ENCODE measurements at places on chromosomes 3 and 15.

- no peak for DNase-seq
Observed at GRCh38 chr3:3665961-3666640, 133.1 kb upstream of the LRRN1 start.

DNA sequence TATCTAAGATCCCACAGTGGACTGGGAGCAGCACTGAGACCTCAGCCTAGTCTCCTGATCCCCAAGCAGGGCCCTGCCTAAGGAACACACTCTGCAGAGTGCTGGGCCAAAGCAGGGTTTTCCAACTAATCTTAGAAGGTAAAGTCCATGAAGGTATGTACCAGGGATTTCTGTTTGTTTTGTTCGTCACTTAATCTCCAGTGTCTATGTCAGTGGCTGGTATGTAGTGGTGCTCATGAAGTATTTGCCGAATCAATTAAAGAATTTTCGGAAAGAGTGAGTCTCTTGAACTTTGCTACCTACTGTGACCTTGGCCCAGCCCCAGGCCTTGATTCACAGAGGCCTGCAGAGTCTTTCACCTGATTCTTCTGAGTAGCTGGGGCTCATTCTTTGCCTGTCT is 1.7 kb downstream of the DUOX1 start:
- no peak for DNase-seq

GRCh38 chr15:63052961-63053698 is 10.6 kb downstream of the TPM1 start:
- DNase-seq: no peak

DNA sequence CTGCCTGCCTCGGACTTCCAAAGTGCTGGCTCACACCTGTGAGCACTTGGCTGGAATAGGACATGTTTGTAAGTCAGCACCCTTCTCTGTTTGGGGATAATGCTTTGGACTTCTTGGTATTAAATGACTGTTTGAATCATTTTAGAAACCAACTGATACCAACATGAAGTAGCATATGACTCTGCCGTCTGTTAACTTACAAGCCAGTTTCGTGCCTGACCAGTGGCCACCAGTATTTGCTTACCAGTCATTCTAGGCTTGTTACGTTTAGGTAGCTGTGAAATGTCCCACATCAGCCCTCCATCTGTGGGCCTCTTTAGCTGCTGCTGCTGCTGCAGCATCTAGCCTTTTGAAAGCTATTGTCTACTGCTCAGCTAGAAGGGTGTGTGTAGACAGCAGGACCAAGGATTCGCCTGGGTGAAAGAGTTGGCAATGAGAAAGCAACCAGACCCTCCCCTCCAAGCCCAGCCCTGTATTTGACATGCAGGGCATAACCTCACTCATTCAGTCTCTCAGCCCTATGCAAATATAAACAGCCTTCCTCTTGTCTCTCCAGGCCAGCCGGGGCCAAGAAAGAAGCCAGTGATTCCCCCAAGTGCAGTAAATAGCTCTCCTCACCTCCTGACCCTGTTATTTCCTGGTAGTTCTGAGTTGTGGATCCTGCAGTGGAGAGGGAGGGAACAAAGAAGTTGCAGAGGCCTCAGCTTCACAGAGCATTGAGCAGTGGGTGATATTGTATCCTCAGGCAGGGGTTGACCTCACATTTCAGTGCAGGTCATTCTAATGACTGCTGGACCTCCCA is 51.0 kb downstream of the NKIRAS1 start:
- no peak for DNase-seq

DNA sequence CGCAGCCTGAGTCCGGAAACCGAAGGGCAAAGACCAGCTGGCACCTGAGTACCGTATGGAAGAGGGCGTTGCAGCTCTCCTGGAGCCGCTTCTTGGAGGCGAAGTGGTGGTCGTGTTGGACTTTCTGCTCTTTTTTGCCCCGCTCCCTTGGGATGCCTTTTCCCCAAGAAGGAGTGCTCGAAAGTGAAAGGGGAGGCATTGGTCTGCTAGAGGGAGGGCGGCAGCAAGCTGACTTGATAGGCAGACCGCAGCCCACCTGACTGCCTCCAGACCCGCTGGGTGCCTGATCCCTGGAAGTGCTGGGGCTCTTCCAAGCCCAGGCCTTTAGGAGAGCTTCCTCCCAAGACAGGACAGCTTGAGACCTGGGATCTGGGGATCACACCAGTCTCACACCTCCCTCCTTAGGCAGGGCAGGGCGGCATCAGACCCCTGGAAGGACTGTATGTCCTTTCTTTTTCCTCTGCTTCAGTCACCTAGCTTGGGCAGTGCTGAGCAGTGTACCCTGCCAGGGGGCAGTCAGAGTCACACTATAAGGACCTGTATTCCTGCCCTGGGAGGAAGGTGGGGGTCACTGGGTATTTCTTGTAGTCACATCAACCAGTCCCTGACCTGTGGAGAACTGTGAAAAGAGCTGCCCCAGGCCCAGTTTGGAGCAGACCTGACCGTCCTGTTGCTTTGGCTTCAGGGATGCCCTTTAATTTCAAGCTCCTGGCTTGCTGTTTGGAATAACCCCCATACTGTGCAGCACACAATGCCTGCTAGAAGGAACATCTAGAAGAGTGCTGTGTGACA is 2.1 kb downstream of the ACVR2B start:
- no peak for DNase-seq

DNA sequence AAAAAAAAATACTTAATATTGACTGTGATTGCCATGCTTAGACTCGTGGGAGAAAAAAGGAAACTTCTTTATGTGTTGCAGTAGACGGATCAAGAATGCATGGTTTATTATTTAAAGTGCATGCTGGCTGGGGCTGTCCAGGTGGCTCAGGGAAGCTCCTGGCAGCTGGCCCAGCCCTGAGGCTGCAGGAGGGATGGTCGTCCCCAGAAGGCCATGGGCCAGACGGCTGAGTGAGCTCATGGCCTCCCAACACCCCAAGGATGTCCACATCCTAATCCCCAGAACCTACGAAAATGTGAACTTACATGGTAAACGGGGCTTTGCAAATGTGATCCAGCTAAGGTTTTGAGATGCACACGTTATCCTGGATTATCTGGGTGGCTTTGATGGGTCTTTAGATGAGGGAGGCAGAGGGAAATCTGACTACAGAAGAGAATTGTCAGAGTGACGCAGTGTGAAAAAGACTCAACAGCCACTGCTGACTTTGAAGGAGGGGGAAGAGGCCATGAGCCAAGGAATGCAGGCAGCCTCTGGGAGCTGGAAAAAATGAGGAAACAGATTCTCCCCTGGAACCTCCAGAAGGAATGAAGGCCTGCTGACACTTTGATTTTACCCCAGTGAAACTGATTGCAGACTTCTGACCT is 29.8 kb downstream of the ADAMTS17 start:
- DNase-seq: no peak

DNA sequence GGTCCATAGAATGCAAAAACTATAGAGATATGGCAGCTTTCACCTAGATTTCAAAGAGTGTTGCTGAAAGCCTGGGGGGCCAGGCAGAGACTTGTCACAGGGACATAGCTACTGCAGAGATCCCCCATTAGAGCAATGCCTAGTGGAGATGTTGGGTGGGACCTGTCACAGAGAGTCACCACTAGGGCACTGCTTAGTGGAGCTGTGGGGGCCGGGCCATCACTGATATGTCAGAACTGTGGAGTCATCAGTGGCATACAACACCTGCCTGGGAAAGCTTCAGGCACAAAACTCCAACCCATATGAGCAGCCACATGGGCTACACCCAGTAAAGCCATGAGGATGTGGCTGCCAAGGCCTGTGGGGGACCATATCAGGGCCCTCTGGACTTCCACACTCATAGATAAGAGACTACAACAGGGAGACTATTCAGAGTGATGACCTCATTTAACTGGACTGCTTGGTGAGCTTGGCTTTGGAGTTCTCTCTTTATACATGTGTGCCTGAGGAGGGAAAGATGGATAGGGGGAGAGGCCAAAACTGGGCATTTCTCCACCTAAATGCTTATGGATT is 176.3 kb downstream of the ZNF621 start:
- DNase-seq: no peak

DNA sequence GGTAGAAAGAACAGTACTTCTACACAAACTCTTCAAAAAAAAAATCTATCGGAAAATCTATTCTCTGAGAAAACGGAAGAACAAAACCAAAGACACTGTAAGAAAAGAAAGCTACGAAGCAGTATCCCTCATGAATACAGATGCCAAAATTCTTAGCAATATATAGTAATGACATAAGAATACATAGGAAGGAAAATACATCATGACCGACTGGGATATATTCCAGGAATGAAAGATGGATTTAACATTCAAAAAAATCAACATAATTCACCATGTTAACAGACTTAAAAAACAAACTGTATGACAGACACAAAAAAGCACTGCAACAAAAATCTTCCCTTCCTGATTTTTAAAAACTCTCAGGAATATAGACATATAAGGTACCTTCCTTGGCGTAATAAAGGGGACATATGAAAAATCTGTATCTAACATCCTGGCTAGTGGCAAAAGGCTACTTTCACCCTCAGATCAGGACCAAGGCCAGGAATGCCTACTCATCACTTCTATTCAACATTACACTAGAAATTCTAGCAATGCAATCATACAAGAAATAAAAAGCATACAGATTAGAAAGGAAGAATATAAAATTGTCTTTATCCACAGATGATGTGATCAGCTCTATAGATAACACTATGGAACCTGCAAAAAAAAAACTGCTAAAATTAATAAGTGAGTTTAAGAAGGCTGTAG is 77.6 kb upstream of the XXYLT1 start:
- no peak for DNase-seq

- DNase-seq: no peak
Observed at GRCh38 chr3:162546910-162547309, 1050.3 kb downstream of the OTOL1 start.

GRCh38 chr15:96072821-96073220 is 257.7 kb upstream of the NR2F2 start:
- DNase-seq: no peak

DNA sequence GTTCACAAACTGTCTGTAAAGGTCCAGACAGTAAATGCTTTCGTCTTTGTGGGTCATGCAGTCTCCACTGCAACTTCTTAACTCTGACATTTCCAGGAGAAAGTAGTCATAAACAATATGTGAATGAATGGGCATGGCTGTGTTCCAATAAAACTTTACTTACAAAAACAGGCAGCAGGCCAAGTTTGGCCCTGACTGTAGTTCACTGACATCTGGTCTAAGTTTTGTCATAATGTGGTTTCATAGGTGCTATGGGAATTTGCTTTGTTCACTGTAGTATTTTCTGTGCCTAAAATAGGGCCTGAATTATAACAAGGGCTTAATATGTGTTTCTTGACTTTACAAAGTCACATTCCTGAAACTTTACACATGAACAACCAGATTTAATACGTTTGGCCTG is 186.0 kb upstream of the KBTBD8 start:
- DNase-seq: no peak

DNA sequence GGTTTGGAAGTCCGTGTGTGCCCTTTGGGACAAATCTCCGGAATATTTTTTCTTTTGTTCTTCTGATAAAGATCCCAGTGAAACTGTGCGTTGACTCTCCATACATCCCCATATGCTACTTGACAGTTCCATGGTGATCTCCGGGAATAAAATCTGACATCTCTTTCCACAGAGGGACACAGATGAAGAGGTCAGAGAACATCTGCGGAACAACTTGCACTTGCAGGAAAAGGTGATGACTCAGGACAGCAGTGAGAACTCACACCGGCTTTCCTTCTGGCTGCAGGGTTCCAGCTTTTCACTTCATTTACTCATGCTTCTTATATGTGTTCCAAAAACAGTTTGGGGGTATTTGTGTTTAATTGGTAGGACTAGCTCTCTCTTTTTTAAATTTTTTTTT is 157.5 kb upstream of the CHRM5 start:
- DNase-seq: no peak

GRCh38 chr3:72738752-72739530 is 109.3 kb downstream of the SHQ1 start:
- DNase-seq: no peak

DNA sequence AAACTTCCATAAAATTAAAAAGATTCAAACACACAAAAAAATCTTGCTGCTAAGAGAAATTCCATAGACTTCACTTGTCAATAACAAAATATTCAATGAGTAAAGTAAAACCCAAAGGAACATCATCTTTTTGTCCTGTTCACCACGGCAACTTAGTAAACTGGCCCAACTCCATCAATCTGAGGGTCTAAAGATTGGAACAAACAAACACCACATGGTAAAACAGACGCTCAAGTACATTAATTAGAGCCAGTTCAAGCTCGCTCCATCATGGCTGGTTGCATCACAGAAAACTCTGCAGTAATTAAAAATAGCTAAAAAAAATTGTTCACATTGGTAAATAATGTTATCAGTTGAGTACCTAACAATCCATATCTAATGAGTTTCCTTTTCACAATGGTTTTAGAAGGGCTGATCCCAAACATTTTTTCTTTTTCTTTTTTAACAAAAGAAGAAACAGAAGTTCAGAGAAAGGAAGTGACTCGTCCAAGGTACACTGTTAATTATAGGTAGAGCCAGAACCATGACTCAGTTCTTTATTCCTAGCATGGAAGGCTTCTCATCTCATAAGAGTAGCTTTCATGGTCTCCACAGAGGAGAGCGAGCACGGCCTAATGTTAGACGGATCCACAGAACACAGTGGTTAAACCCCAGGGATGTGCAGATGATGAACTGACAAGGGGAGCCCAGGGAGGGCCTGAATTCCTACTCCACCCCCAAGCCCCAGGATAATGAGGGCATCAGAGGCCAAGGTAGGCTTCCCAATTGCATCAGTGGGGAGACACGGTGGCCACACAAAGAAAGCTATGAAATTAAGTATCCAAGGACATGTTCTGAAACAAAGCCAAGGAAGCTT is 79.2 kb upstream of the ARHGEF3 start:
- no peak for DNase-seq

GRCh38 chr3:23600167-23600871 is 205.4 kb upstream of the UBE2E1 start:
- peak; percentile 92 for DNase-seq

DNA sequence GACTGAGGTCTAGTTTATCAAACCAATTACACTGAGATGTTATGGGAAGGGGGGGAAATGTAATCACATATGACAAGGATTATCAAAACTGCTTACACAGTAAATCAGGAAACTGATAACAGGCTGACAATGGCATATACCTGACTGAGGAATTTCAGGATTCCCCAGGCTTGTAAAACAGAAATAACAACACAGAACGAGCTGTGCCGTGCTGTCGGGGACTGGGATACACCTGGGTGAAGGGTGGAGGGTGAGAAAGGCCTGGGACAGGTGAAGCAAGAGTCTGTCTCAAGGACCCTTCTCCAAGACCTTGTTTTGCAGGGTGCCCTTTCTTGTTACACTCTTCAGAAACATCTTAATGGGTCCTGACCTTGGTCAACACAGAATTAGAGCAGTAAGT is 29.4 kb downstream of the RORA start:
- no peak for DNase-seq

GRCh38 chr3:14905055-14905657 is 42.2 kb upstream of the NR2C2 start:
- no peak for DNase-seq

GRCh38 chr3:101719604-101720185 is 4.7 kb upstream of the CEP97 start:
- no peak for DNase-seq

- no peak for DNase-seq
Observed at GRCh38 chr15:84836844-84837243, 19.7 kb downstream of the ALPK3 start.

DNA sequence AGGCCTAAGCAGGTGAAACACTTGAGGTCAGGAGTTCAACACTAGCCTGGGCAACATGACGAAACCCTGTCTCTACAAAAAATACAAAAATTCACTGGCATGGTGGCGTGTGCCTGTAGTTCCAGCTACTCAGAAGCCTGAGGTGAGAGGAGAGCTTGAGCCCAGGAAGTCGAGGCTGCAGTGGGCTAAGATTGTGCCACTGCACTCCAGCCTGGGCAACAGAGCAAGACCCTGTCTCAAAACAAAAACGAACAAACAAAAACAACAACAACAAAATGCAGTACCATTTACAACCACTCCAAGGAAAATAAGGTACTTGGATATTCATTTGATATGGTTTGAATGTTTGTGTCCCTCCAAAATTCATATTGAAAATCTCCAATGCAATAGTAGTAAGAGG is 15.6 kb upstream of the TRANK1 start:
- DNase-seq: no peak
